NCI-H1436 treated with DMSO at 0.1 percent for 48 hours (cell line): ENCODE measurements at places on chromosomes 7 and 10.

GRCh38 chr10:154348-154747 is 19.1 kb downstream of the ZMYND11 start:
- no peak for DNase-seq

GRCh38 chr7:84528756-84529479 is 334.3 kb upstream of the SEMA3A start:
- no peak for DNase-seq

DNA sequence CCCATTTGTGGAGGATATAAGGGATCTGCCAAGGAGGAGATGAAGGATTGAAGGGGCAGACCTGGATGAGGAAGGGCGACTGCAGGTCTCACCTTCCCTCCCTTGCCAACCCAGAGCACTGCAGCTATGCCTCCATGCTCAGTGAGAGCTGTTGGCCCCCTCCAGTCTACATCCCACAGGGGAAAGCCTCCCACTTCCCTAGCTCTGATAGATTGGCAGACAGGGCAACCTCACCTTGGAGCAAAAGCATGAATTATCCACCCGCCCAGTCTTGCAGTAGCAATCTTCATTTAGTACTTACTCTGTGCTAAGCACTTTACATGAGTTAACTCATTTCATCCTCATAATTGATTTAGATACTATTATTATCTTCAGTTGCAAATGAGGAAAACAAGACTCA is 70.4 kb upstream of the SMNDC1 start:
- DNase-seq, result no peak

DNA sequence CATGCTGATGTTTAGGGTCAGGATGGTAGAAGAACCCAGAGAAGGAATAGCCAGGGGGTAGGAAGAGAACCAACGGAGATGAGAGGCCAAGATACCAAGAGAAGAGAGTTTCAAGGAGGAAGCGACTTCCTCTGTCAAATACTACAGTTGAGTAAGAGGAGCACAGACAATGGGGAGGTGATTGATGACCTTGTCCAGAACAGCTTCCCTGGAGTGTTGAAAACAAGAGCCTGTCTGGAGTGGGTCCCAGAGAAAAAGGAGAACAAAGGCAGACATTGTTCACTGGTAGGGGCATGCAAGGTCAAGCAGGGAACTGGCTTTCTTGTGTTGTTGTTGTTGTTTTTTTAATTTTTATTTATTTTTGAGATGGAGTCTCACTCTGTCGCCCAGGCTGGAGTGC is 9.6 kb upstream of the TRIM56 start:
- DNase-seq, result no peak

GRCh38 chr7:91941450-91941849 is 788 bp downstream of the AKAP9 start:
- DNase-seq, result no peak

DNA sequence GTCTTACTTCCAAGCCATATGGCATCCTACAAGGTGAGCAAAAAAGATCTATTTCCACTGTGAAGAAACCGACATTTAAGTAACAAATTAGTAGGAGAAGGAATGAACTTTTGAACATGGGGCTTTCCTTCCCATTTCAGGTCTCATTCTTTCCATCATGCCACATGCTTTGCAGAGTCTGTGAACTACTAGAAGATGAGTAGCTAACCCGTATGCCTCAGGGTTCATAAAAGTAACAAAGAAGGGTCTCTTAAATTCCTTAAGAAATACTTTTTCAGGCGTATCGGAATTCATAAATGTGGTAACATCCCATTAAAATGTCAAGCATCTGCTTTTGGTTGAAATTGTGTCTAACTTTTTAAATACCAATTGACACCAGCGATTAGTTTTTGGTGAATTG is 81.3 kb upstream of the TNS3 start:
- no peak for DNase-seq

GRCh38 chr10:1199345-1199673 is 143.1 kb downstream of the WDR37 start:
- DNase-seq, result no peak

DNA sequence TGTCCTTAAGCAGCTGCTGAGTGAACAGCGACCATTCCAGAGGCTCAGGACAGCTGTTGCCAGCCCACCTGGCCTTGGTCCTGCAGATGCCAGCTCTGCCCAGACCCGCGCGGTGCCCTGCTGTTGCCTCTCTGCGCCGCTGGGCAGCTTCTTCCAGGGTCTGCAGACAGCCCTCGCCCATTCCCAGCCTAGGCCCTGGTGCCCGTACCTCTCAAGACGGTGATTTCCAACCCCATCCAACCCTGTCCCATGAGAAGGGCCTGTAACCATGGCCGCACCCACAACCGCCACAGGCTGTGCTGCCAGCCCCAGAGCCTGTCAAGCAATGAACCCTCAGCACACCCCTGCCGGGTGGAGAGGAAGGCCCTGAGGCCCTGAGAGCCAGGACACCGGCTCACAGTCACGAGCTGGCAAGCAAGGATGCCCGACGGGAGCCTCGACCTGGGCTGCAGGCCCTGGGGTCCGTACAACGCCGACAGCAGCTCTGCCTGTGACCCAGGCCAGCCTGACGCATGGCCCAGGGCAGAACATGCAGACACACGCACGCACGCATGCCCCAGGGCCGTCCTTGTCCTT is 231.9 kb downstream of the MAD1L1 start:
- no peak for DNase-seq

DNA sequence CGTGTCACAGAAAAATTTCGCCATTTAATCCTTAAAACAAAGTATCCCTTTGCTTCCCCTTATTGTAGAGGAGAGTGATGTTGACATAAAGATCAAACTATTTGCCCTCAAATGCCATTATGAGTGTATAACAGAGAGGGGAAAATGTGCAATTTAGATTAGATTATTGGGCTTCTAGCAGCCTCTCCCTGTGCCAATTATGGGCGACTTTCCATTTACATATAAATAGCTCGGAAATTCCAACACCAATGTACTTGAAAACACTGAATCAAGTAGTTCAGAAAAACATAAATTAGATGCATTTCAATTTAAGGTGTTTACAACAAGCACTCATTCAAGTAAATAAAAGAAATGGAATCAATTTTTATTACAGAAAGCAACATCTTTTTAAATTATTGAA is 64.6 kb upstream of the LRRN3 start:
- no peak for DNase-seq

GRCh38 chr7:28316489-28316888 is 95.8 kb upstream of the CREB5 start:
- DNase-seq, result no peak

GRCh38 chr10:100154666-100155065 is 31.2 kb downstream of the ERLIN1 start:
- DNase-seq, result no peak

- no peak for DNase-seq
Observed at GRCh38 chr7:142457146-142457703, 199.4 kb upstream of the PRSS58 start.

GRCh38 chr7:18469316-18469715 is 26.2 kb upstream of the HDAC9 start:
- no peak for DNase-seq

DNA sequence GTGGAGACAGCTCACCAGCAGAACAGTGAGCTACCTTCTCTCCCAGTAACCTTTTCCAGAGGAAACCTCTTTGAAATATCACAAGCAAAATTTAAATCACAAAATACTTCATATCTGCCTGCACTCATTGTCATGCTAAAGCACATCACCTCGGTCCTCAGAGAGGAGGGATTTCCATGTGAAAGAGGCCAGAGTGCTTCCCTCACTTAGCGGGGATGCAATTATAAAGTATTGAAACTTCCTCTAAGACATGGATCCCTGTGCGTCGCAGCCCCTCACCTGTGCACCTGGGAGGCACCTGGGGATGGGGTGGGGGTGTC is 457.9 kb downstream of the DNAJB6 start:
- DNase-seq, result no peak

DNA sequence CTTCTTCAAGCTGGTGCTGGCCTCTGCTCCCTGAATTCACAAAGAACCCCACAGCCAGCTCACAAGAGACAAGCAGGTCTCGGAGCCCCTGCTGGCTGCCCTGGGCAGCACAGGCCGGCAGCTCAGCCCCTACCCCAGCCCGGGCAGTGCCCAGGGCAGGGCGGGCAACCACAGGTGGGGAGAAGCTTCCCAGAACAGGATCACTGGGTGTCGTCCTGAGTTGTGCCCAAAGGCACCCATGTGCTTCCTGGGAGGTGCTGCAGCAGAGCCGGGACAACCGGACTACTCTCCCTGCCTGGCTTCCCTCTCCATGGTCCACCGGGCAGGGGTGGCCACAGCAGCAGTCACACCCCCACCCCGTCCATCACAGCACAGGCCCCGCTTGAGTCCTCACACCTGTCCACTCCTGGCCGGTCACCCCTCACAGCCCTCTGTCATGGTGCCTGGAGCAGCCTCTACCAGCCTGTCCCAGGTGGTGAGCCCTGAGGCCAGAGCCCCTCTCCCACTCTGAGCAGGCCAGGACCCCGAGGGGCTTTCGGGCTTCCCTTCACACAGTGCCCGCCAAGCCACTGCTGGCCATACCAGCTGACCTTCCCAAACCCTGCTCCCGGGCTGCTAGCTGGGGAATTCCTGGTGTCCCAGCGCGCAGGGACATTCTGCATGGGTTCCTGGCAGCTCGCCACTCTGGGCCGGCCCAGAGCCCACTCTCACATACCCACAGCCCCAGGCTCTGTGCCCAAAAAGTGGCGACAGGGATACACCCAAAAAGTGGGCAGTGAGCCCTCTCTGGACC is 3.1 kb downstream of the RASGEF1A start:
- no peak for DNase-seq

DNA sequence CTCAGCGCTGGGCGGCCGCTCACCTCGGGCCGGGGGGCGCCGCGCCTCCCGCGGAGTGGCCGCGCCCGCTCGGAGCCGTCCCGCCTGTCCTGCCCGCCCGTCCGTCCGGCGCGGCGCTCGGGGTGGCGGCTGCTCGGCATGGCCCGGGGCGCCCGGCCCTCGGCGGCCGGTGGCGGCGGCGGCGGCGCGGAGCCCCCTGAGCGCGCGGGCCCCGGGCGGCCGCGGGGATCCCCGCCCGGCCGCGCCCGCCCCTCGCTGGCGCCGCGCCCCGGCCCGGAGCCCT is 338 bp downstream of the SDK1 start:
- DNase-seq, result no peak

GRCh38 chr10:3781468-3782145 is 3.4 kb downstream of the KLF6 start:
- DNase-seq, result no peak

DNA sequence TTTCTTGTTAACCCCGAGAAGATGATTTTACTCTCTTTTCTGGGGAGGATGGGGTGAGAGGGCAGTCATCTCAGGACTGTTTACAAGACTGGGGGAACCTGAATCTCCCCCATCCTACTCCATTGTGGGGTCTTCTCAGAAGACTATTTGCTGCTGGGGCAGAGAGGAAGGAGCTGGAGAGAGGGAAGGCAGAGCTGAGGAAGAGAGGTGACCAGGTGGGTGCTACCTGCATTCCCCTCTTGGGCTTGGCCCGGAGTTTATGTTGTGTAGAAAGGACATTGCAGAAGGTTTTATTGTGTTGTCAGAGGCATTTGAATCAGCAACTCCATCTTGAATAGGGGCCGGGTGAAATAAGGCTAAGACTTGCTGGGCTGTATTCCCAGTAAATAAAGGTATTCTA is 247.1 kb upstream of the GALNT17 start:
- no peak for DNase-seq

DNA sequence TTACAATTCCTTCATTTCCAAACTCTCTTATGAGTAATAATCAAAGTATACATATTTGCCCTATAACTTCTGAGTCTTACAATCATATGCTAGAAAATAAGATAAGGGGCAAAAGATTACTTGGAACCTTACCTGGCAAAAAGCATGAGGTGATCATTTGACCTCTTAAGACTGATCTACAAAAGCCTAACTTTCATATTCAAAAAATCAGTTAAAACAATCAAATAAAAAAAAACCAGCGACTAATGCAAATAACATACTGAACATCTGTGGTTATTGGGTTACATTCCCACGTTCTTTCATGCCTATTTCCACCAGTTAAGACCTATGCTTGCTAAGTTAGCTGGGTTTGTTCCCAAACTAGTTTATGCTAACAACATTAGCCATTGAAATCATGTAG is 187.6 kb downstream of the RNF133 start:
- DNase-seq, result no peak

DNA sequence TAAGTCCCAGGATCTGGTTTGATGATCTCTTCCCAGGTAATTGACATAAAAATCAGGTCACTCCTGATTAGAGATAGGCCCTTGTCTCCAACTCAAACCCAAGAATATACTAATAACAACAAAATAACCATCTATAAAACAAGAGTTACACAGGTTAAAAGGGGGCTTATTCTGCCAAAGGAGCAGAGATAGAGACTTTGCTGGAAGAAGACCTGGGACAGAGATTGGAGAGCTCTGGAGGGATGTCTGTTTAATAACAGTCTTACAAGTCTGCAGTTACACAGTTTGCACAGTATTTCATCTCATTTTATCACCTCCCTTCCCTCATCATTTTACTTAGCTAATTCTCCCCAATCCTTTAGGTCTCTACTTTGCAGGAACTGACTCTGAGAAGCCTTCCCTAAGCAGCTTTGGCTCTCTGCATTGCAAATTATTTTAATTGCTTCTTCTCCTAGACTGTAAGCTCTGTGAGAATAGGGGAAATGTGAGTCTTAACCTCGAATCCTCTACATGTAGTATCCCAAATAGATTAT is 3.7 kb upstream of the ZNF438 start:
- DNase-seq, result no peak

DNA sequence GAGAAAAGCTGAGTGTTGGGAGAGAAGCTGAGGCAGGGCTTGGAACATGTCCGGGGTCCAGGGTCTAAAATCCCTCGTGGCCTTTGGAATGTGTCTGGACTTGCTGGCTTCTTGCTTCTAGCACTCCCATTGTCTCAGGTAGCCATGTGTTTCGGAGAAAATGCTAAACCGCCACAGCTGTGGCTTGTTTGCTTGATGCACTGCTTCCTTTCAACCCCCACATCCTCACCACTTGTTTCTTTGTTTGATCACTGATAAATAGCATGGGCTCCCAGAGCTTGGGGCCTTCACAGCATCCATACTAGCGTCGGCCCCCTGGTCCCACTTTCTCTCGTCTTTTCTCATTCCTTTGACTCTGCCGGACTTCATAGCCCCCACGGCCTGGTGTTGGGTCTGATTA is 102.7 kb downstream of the ANKRD26 start:
- DNase-seq, result no peak

GRCh38 chr10:126057494-126057893 is 161.1 kb downstream of the FANK1 start:
- no peak for DNase-seq

GRCh38 chr10:124688386-124688785 is 55.8 kb downstream of the FAM53B start:
- DNase-seq, result no peak

DNA sequence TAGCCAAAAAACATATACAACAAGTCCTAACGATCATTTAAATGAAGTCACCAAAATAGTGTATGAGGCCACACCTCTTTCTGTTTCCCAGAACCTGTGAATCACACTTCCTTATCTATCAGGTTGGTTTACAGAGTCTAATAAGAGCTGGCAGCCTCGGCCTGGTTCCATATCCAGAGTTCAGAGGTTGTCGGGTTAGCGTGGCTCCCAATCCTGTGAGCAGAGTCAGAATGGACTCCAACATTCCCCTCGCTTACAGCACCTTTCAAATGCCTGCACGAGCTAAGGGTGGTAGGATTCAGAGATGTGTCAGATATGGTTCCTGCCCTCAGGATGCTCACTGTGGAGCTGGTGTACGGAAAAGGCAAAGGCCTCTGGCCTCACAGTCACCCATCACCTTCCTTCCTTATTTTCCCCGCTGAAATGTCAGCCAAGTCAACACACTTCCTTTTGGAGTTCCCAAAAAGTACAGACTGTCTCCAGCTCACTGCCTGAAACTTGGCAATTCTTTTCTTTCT is 6.0 kb downstream of the IL15RA start:
- DNase-seq, result no peak

GRCh38 chr7:101165958-101166647 is 734 bp upstream of the VGF start:
- DNase-seq, result no peak
